ENCODE measurements at places on chromosomes 3 and 15.

GRCh38 chr3:98182196-98182595 lies 15.7 kb downstream of the OR5H15 start:
- no peak for DNase-seq

- DNase-seq: no peak
Observed at GRCh38 chr3:5017925-5018531, 38.8 kb downstream of the BHLHE40 start.

DNA sequence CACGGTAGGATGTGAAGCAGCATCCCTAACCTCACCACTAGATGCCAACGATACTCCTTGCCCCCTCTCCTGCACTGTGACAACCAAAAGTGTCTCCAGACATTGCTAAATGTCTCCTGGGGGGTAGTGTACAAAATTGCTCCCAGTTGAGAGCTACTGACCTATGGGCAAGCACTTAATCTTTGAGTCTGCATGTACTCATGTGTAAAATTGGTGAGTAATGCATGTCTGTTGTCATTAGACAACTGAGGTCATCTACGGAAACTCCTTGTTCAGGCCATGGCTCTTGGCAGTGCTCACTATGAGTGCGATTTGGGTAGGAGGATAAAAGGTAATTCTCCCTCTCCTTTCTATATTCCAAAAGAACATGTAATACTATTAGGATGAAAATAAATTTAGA lies 29.2 kb downstream of the PDHB start:
- DNase-seq: no peak

GRCh38 chr15:52246686-52247431 lies 48.7 kb downstream of the MYO5C start:
- no peak for DNase-seq

DNA sequence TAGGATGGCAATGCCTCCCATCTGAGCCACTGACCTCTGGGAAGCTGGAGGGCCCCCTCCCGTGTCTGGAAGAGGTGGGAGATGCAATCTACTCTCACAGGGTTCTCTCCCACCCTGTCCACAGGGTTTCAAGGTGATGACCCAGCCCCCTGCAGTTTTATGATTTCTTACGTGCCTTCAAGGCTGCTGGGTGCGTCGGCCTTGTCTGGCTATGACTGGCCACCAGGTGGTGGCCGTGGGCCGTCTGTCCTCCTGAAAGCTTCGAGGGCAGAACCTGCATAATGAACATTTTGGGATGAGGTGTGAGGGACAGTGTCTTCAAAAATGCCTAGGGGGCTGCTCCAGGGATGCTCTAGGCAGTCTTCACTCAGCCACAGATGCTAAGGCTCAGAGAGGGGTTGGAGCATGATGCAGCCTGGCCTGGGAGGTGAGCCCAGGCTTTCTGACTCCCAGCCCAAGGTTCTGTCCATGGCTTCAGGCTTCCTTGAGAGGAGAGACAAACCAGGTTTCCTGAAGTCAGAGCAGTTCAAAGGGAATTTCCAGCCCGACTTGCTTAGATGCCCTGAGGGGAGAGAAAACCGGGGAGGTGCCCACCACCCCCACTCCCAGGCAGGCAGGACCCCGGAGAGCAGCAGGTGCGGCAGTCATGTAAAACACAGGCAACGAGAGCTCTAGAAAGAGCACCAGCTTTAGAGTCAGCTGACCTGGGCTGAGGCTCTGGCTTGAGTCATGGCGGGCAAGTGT lies 18.7 kb downstream of the ISG20 start:
- no peak for DNase-seq

DNA sequence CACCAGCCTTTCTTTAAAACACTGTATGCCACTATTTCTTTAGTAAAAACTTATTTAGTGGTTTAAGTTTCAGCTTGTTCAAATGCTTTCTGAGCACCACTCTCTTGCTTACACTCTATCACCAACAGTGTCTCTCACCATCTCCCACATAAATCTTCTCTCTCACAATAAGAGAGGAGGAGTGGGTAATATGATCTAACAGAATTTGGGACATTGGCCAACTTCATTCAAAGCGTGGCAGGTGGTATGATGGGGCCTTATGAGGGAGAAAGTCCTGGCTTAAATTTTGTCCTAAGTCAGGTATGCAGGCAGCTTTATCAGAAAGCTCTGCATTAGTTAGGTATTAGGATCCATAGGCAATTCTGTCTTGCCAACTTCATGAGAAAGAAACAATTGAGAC lies 1132.5 kb downstream of the TUSC7 start:
- DNase-seq: no peak

DNA sequence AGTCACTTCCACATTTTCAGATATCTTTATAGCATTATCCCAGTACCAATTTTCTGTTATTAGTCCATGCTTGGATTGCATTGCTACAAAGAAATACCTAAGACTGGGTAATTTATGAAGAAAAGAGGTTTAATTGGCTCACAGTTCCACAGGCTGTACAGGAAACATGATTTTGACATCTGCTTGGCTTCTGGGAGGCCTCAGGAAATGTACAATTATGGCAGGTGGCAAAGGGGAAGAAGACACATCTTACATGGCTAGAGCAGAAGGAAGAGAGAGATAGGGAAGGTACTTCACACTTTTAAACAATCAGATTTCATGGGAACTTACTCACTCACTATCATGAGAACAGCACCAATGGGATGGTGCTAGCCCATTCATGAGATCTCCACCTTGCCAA lies 172.3 kb upstream of the GPR149 start:
- DNase-seq: no peak

DNA sequence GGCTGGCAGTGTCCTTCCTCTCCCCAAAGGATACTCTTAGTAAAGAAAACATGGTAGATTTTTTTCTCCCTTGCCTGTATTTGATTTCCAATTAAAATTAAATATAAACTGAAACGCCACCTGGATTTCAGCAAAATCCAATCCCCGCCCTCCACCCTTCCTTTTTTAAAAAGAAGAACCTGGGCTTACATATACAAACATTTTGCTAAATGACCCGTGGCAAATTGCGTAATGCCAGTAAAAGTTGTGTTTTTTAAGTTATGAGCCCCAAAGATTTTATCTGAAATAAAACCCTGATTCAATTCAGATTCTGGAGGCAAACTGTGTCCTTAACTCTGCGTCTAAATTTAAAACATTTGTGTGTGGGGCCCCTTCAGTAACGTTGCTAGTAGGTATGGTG lies 403.0 kb downstream of the FOXP1 start:
- DNase-seq: no peak

- no peak for DNase-seq
Observed at GRCh38 chr3:164371681-164372080, 706.6 kb downstream of the SI start.

DNA sequence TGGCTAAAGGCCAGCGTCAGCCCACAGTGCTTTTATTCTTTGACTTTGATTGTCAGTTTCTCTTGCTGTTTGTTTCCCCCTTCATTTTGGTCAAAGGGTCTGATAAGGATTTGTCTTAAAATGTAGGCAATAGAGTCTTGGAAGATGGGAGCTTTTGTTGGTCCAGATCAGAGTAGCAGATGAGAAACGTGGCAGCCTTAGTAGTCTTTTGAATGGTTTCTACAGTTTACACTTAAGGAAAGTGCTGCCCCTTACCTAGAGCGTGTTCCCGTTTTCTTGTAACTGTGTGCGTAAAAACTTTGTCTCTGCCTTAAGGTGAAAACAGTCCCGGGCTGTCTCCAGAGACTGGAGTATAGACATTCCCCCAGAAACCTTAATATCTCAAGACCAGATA lies 630 bp downstream of the LXN start:
- DNase-seq: no peak

GRCh38 chr3:14404186-14404585 lies 1.8 kb downstream of the SLC6A6 start:
- DNase-seq: no peak

DNA sequence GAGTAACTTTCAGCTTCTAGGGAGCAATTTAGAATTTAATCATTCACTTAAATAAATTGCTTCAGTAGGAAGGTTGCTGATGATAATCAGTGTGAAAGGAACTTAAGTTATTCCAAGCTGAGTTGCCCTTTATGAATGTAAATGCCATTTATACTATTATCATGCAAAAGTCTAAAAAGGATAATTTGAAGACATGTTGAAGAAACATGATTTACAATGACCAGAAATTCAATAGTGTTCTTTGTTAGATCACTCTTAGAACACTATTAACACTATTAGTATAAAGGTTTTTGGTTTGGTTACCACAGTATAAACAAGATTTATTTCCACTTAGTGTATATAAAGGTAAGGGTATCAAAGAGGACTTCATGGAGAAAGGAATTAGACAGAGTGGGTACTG lies 1.6 kb downstream of the OR4F6 start:
- no peak for DNase-seq

DNA sequence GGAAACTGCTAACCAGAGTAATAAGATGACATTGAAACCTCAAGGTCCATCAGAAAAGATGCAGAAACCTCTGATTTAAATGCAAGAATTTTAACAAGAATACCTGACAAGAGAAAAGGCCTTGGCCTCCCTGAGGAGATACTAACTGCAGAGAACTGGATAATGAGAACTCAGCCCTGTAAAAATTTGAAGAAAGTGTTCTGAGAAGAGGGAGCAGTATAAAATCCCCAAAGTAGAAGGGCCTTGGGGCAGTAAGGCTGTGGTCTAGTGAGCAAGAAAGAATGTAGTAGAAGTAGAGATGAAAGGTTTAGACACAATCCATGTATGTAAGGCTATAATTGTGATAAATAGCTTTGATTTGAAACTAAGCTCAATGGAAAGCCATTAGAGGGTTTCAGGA lies 394.1 kb downstream of the ZBBX start:
- DNase-seq: no peak

DNA sequence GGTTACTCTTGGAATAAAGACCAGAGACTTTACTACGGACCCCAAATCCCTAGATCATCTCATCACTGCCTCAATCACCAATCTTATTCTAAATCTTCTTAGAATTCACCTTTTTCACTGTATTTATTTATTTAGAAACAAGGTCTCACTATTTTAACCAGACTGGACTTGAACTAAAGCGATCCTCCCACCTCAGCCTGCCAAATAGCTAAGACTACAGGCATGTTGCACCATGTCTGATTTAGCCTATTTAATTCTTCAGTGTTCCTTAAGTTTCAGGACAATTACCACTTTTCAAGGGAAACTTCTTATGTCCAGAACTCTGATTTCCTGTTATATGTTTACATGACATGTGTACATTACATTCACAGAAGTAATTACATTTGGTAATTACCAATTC lies 238.0 kb upstream of the COL8A1 start:
- DNase-seq: no peak

DNA sequence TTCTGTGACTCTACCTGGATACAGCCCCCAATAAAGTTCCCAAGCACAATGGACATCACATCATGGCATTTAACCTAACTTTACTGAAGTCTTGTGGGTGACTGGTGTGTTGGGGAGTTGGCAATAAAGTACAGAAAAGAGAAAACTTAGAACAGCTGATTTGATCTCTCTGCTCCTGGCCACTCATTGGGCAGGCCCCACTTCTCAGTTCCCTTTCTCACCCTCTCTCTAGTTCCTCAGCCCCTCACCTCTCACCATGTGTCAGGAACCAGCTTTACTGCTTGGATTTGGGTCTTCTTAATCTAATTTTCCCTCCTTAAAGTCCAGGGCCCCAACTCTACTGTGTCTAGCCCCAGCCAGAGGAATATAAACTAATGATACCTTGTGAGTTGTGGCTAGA lies 713 bp upstream of the MUC13 start:
- no peak for DNase-seq

- DNase-seq: peak; percentile 41
Observed at GRCh38 chr15:68783226-68784058, 37.3 kb downstream of the ANP32A start.

DNA sequence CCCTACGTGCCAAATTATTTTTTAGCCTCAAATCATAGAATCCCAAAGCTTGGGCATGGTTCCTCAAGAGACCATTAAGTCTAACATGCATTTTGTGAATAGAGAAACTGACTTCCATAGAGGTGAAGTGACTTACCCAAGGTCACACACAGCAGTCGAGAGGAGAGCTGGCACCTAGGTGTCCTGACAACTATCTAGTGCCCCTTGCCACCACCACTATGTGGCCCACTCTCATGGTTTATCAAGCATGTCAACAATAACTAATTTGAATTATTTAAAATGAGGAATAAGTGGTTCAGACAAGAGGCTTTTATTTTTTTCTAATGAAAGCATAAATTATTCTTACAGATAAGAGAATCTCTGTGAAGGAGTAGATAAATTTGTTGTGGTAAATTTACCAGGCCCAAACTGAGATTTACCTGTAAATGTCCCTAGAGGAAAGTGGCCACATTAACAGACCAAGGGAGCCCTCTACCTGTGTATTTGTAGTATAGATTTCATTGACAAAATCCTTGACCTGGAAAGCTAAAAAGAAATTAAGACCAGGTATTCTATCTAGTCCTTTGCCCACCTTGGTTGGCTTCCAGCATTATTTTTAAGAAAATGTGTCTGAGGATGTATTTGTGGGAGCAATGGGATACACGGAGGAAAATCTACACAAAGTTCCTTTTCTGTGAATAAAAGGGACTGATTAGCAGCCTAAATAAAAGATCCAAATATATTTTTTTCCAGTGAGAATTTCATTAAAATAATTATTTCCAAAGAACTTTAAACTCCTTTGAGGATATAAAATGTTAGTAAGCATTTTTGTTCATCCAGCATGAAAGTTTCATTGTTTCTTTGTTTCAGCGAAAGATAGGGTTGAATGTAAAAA lies 49.1 kb downstream of the IQCH start:
- no peak for DNase-seq

DNA sequence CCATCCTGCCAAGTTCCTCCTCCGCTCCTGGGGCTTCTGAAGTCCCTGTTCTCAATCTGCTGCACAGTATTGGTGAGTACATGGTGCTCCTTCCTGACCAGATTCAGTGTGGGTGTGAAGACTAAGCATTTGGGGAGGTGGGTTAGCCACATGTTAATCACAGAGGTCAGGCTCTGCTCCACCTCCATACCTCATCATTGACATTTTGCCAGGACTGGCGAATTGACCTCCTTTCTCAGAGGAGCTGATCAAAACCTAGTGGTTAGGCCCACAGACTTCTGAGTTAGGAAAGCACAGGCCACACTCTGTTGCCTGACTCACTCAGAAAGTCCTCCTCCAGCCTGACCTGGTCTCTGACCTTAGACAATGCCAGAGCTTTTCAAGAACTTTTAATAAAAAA lies 8.4 kb upstream of the RPS17 start:
- DNase-seq: no peak

- DNase-seq: no peak
Observed at GRCh38 chr3:178159691-178160220, 376.5 kb upstream of the KCNMB2 start.

DNA sequence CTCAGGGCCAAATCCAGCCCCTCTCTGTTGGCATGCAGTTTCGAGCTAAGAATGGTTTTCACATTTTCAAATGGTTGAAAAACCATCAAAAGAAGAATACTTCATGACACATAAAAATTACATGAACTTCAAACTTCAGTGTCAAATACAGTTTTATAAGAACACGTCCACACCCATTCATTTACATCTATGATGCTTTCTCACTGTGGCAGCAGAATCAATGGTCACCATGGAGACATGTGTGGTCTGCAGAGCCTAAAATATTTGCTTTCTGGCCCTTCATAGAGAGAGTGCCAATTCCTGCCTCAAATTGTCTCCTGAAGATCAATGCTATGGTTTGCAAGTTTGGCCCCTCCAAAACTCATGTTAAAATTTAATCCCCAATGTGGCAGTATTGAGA lies 405.8 kb downstream of the OCA2 start:
- DNase-seq: no peak

- DNase-seq: no peak
Observed at GRCh38 chr3:138326866-138327595, 2.6 kb downstream of the NME9 start.
